Cardiac ventricle fibroblast (primary cell): ENCODE measurements at places on chromosomes 5 and 9. TPM values are rescaled to one million over a fixed set of nuclear protein-coding genes. Genes with fewer than 3 reads are reported as not detected.

Gene MARVELD2
- 0.24 TPM in 1 of 2 replicates, not detected in the other for total RNA-seq

Gene ERCC6L2
- 23.0 and 37.3 TPM in 2 replicates for total RNA-seq

Gene ADAMTS16
- total RNA-seq, result not detected in 2 replicates

Gene AQP7
- total RNA-seq, result 2.9 and 3.7 TPM in 2 replicates

Gene FBXO4
- 9.9 and 12.4 TPM in 2 replicates for total RNA-seq

Gene PCDHA2
- not detected in 2 replicates for total RNA-seq

Gene FOXD4
- total RNA-seq, result 0.12 TPM in 1 of 2 replicates, not detected in the other

Gene CER1
- not detected in 2 replicates for total RNA-seq

Gene CKMT2
- total RNA-seq, result not detected in 2 replicates

Gene CCL28
- 0.10 and 0.44 TPM in 2 replicates for total RNA-seq

Gene FAM200C
- 2.4 and 3.2 TPM in 2 replicates for total RNA-seq

Gene ITGA1
- 5.1 and 20.9 TPM in 2 replicates for total RNA-seq

Gene GLRA1
- total RNA-seq, result not detected in 2 replicates

Gene SLC30A5
- 46.4 and 79.7 TPM in 2 replicates for total RNA-seq

Gene SRA1
- total RNA-seq, result 24.0 and 25.6 TPM in 2 replicates

Gene LCN2
- total RNA-seq, result not detected in 2 replicates

Gene PCDHA9
- total RNA-seq, result 0.05 TPM in 1 of 2 replicates, not detected in the other

Gene SLC27A4
- 14.7 and 21.6 TPM in 2 replicates for total RNA-seq

Gene SPATA31E1
- not detected in 2 replicates for total RNA-seq

Gene SLC36A2
- total RNA-seq, result not detected in 2 replicates

Gene FCN2
- total RNA-seq, result not detected in 2 replicates

Gene CD72
- 2.1 and 3.3 TPM in 2 replicates for total RNA-seq

Gene MSMP
- total RNA-seq, result not detected in 2 replicates

Gene CCNO
- 0.10 and 0.25 TPM in 2 replicates for total RNA-seq

Gene GARIN3
- total RNA-seq, result not detected in 2 replicates

Gene PRRX2
- total RNA-seq, result 6.5 and 11.9 TPM in 2 replicates

Gene ARHGEF39
- 0.19 and 0.34 TPM in 2 replicates for total RNA-seq

Gene ZNF300
- total RNA-seq, result 2.6 and 3.8 TPM in 2 replicates

Gene HTR4
- total RNA-seq, result 0.44 and 1.1 TPM in 2 replicates

Gene FOXD4L6
- 0.19 TPM in 1 of 2 replicates, not detected in the other for total RNA-seq

Gene PFN3
- total RNA-seq, result not detected in 2 replicates

Gene TMEM8B
- total RNA-seq, result 3.6 and 3.7 TPM in 2 replicates

Gene CAPSL
- not detected in 2 replicates for total RNA-seq

Gene GABRB2
- total RNA-seq, result not detected in 2 replicates

Gene TNFSF15
- not detected in 2 replicates for total RNA-seq
